T-helper 2 cell (primary cell): ENCODE measurements at places on chromosomes 1 and 21.
A peak's percentile ranks its signal among the peaks of the same experiment; 100 is the strongest.

GRCh38 chr1:98426092-98426491 lies 235.4 kb upstream of the SNX7 start:
- DNase-seq = no peak

DNA sequence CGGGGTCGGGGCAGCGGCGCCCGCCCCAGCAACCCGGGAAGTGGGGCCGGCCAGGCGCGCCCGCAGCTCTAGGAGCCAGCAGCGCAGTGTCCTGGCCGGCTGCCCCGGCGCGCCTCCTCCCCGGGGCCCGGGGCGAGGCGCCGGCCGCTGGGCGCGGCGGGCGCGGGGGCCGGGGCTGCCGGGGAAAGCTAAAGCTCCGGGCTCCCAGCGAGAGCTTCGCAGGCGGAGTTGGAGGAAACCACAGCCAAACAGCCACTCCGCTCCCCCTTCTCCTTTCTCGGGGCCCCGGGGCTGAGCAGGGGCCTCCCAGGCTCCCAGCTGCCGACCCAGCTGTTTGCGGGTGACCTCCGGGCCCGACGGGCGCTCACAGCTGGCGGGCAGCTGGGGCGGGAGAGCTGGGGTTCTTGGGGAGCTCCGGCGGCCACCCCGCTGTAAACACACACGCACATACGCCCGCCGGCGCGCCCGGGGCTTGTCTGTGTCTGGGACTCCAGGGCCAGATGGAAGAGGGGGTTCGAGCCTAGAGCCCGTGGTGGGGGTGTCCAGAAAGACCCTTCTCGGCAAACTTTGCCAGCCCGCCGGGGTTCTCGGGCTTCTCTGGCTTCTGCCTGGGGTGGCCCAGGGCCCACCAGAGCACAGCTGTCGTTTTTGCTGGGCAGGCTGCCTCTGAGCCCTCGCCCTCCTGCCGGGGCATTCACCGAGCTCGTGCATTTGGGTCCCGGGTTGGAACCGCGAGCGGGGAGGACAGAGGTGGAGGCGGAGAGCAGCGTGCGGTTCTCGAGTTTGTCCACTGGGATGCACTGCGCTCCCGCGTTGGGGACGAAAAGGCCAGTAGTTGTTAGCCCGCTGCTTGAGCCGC lies 1.5 kb downstream of the AJAP1 start:
- DNase-seq = no peak

- no peak for DNase-seq
Measured at GRCh38 chr1:228884615-228885566, 149.6 kb downstream of the RHOU start.

DNA sequence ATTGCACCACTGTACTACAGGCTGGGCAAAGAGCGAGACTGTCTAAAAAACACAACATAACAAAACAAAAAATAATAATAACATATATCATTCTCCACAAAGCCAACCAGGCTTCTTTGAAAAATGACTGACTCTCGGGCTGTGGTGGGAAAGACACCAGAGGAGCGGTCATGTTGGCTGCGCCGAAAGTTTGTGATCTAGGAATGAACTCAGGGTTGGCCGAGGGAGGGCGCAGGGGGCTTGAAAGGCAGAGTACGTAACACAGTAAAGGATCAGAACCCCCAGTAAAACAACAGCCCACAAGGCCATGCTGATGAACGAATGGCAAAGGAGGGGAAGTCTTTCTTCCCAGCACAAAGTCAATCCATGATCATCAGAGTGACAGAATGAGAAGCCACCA lies 4.7 kb downstream of the SLC35E2B start:
- DNase-seq = no peak

- no peak for DNase-seq
Measured at GRCh38 chr1:196355206-196355786, 252.9 kb downstream of the KCNT2 start.

GRCh38 chr1:117583247-117583646 lies 22.6 kb upstream of the TENT5C start:
- DNase-seq = no peak

DNA sequence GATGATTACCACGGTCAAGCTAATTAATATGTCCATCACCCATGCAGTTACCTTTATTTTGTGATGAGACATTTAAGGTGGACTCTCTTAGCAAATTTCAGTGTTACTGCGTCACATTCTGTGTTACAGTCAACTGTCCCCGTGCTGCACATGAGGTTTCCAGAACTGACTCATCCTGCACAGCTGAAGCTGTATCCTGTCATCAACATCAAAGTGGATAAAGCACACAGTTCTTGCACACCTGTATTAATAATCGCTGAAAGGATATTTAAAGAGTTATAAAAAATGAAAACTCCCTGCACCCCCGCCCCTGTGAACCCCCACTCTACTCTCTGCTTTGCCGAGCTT lies 3.4 kb upstream of the KRTAP10-5 start:
- no peak for DNase-seq

GRCh38 chr1:222049176-222049575 lies 307.3 kb upstream of the DUSP10 start:
- DNase-seq = no peak

DNA sequence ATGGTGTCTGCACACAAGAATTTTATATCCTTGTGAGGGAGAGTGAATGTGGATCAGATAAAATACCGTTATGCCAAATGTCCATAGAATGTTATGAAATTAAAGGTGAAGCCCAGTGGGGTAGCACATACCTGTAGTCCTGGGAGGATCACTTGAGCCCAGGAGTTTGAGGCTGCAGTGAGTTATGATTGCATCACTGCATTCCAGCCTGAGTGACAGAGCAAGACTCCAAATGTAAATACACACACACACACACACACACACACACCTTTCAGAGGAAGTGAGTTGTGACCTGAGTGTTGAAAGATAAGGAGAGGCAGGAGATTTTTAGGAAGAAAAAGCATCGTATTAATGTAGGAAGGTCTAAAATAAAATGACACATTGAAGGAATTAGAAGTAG lies 28.1 kb upstream of the ZYG11A start:
- DNase-seq = no peak

- no peak for DNase-seq
Measured at GRCh38 chr1:12629985-12630760, 12.2 kb upstream of the DHRS3 start.

- DNase-seq = no peak
Measured at GRCh38 chr21:29115899-29116298, 14.5 kb upstream of the MAP3K7CL start.

DNA sequence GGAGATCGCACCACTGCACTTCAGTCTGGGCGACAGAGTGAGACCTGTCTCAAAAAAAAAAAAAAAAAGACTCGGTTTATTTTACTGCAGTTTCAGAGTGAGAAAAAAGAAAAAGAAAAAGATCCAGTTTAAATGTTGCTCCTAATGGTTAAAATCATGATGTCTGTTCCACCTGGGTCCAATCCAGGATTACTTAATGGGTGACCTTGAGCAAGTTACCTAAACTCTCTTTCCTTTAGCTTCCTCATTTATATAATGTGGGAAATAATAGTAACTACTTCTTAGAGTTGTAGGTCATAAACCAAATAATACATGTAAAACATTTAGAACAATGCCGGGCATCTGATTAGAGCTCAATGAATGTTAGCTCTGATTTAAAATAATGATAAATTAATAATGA lies 19.4 kb upstream of the RNF11 start:
- no peak for DNase-seq

GRCh38 chr1:213457733-213458132 lies 406.7 kb downstream of the RPS6KC1 start:
- no peak for DNase-seq

- no peak for DNase-seq
Measured at GRCh38 chr1:29052941-29053340, 70.8 kb downstream of the TMEM200B start.

- DNase-seq = no peak
Measured at GRCh38 chr1:119012383-119012782, 24.2 kb upstream of the TBX15 start.

GRCh38 chr1:113942527-113942926 lies 13.4 kb downstream of the HIPK1 start:
- DNase-seq = no peak

GRCh38 chr21:33021667-33022066 lies 4.1 kb upstream of the OLIG2 start:
- DNase-seq = no peak

DNA sequence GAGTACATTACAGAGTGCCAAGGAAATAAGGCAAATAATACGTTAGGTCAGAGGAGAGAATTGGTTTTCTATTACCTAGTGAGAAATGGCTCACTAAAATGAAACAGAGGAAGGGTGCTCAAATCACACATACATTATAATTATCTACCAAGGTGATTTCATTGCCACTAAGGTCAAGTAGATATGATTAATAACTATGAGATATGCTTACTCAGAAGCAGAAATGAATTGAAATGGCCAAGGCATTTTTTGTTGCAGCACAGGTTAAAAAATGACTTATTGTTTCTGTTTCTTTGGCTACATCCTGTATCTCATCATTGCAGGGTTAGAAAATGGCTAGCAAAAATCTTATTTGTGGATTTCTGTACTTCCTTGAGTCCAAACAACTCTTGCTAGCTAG lies 154.5 kb upstream of the GORAB start:
- no peak for DNase-seq

DNA sequence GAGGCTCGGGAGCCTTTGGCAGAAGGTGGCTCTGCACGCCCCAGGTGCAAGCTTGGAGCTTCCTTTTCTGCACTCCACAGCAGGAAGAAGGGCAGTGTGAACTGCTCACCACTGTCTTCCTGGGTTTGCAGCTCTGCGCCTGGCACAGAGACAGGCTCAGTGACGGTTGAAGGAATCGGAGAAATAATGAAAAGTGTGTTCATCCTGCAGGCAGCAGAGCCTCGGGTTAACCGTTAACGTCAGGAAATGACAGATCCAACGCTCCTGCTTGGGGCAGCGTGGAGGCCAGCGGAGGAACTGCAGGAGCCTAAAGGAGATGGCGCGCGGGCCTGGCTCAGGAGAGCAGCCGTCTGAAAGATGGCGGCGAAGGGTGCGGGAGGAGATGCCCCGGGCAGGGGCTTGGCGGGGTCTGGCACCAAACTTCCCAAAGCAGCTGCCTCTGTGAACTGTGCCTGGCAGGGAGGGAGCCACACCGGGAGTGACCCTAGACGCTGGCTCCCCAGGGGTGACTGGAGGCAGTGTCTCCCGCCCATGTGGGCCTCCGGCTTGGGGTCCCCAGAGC lies 10.9 kb upstream of the SAMD11 start:
- DNase-seq = no peak

DNA sequence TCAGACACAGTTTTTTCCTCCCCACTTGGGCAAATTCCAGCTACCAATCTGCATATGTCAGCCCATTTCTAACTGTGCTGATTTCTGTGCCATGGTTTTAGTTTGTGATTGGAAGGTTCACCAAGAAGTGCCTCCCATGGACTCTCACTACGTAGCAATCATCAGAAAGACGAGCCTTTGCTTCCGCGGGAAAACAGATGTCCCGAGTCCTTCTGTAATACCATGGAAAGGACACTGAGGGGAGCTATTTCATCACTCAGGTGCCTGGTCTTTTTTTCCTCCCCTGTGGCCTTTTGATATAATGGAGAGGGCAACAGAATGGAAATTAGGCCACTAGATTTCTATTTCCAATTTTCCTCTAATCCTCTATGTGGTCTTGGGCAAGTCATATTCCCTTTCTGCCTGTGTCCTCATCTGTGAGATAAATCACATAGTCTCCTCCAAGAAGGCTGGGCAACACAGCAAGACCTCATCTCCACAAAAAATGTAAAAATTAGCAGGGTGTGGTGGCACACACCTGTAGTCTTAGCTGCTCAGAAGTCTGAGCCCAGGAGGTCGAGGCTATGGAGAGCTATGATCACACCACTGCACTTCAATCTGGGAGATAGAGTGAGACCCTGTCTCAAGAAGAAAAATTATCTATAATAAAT lies 24.8 kb downstream of the LEMD1 start:
- DNase-seq = peak; percentile 34

- DNase-seq = no peak
Measured at GRCh38 chr1:24949331-24949881, 19.3 kb upstream of the RUNX3 start.

- no peak for DNase-seq
Measured at GRCh38 chr1:238457610-238458009, 566.9 kb upstream of the ZP4 start.

GRCh38 chr1:167369175-167369574 lies 148.5 kb downstream of the POU2F1 start:
- no peak for DNase-seq

GRCh38 chr1:184953600-184954219 lies 20.6 kb downstream of the NIBAN1 start:
- no peak for DNase-seq

DNA sequence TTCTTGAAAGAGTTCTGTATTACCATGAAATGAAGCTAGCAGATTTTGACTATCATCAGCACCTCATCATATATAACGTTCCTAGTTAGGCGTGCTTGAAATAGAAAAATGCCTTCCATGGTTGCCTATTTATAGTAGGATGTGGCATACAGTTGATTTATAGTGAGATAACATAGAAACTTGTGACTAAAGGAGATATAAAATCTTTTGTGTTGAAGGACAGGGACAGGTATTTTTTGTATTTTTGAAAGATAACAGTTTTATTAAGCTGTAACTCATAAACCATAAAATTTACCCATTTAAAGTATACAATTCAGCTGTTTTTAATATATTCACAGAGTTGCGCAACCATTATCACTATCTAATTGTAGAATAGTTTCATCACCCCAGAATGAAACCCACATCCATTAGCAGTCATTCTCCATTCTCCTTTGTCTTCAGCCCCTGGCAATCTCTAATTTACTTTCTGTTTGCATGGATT lies 19.3 kb downstream of the SPEN start:
- DNase-seq = no peak

GRCh38 chr1:48523558-48523957 lies 51.6 kb upstream of the SPATA6 start:
- no peak for DNase-seq

- no peak for DNase-seq
Measured at GRCh38 chr1:231340328-231341013, 2.4 kb downstream of the SPRTN start.

DNA sequence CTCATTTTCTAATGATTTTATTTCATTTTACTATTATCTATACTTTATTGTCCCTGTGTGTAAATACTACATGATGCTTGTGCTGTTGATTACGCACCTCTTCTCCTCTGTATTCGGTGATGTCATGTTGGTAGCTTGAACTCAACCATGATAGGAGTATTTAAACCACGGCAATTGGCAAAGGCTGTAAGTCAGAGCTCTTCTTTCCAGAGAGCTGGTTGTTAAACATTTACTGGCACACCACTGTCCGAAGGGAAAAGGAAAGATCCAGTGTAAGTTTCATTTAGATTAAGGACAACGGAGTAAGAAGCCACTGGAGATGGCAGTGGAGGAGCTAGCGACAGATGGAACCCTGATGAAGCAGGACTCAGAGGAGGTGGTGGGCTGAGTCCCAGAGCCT lies 93.4 kb upstream of the KCNE2 start:
- DNase-seq = no peak

GRCh38 chr1:40704817-40705733 lies 13.6 kb downstream of the NFYC start:
- DNase-seq = no peak

DNA sequence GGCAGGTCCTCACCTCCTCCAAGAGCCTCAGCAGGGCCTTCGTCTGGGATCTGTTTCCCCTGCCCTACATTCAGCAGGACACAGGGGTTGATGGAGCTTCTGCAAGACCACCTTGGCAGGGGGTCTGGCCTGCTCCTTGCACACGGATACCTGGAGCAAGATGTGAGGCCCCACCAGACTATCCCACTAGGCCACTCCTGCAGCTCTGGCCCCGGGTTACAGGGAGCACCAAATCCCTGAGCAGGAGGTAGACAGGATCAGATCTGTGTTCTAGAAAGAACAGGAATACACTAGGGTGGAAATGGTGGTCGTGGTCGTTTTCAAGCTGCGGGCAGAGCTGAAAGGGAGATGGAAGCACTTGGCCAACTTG lies 33.5 kb downstream of the EPHX1 start:
- no peak for DNase-seq

GRCh38 chr1:172507741-172508140 lies 25.2 kb upstream of the SUCO start:
- no peak for DNase-seq

GRCh38 chr1:179794669-179795068 lies 51.6 kb downstream of the FAM163A start:
- DNase-seq = no peak
